ENCODE measurements at places on chromosomes 13 and 19.

DNA sequence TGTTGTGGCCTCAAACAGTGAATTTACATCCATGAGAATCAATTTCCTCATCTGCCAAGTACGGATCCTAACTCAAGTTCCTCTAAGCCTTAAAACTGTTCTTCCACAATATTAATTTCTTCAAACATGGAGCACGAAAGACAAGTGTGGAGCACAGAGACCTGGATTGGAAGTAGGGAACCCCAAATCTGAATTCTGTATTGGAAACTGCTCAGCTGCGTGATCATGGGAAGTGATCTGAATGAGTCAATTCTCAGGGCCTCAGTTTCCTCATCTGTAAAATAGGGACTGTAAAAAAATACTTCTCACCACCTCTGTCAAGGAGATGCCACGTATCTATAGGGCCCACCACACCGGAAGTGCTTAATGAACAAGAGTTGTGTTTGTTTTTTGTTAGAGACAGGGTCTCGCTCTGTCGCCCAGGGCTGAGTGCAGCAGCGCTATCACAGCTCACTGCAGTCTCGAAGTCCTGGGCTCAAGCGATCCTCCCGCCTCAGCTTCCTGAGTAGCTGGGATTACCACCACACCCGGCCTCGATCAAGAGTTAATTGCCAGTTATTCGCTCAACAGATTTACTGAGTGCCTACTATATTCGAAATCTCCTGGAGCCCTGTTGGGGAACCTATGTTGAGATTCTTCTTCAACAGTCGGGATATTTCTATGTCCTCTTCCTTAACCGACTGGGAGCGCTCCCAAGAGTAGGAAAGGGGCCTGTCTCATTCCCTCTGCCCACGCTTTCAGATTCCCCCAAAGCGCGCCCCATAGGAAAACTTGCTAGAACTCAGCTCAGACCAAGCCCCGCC is 1.6 kb downstream of the SERTAD3 start:
- DNase-seq: no peak

GRCh38 chr13:28468023-28468915 is 26.7 kb downstream of the FLT1 start:
- no peak for DNase-seq

DNA sequence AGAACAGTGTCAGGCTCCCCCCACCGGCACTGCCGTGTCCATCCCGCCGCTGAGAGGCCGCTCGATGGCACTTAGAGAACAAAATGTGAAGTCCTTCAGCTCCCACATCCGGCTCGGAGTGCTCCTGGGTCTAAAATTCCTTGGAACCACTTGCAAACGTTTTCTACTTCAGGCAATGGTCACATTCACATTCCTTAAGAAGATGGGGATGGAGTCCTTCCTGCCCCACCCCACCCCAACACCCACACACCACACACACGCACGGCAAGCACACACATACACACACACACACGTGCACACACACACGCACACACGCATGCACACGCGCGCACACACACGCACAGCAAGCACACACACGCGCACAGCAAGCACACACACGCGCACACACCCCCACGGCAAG is 83.4 kb downstream of the SOX1 start:
- no peak for DNase-seq

GRCh38 chr13:94849254-94849653 is 136.9 kb upstream of the SOX21 start:
- no peak for DNase-seq

DNA sequence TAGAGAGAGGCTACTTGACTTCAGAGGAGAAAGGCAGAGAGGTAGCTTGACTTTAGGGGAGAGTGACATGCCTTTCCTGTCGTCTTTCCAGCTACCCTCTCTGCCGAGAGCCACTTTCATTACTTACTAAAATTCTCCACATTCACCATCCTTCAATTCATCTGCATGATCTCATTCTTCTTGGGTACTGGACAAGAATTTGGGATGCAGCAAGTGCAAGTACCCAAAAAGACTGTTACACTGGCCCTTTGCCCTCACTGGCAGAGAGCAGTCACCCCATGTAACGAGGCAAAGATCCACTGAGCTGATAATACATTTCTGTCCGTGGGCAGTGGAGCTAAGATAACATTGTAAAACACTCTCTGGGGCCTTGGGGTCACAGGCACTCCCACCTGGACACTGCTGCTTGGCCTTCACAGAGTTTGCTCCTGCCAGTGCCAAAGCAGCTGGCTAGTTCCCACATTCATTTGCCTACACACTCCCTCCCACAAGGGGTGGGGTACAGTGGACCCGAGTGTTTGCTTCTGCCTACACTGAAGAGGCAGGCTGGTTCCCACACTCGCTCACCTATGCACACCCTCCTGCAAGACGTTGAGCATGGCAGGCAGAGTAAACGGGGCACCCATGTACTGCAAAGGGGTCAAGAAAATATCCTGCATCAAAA is 1276.9 kb upstream of the PCDH9 start:
- no peak for DNase-seq

DNA sequence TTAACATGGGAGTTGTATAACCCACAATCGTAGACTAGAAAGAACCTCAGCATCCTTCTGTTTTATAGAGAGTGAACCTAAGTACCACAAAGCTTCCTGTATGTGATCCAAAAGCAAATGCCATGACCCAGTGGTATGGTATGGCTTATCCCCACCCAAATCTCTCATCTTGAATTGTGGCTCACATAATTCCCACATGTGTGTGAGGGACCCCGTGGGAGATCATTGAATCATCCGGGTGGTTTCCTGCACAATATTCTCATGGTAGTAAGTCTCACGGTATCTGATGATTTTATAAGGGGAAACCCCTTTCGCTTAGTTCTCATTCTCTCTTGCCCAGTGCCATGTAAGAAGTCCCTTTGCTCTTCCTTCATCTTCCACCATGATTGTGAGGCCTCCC is 587.9 kb downstream of the LMO7 start:
- DNase-seq: no peak

- DNase-seq: no peak
Measured at GRCh38 chr13:79448413-79448812, 32.5 kb upstream of the NDFIP2 start.

DNA sequence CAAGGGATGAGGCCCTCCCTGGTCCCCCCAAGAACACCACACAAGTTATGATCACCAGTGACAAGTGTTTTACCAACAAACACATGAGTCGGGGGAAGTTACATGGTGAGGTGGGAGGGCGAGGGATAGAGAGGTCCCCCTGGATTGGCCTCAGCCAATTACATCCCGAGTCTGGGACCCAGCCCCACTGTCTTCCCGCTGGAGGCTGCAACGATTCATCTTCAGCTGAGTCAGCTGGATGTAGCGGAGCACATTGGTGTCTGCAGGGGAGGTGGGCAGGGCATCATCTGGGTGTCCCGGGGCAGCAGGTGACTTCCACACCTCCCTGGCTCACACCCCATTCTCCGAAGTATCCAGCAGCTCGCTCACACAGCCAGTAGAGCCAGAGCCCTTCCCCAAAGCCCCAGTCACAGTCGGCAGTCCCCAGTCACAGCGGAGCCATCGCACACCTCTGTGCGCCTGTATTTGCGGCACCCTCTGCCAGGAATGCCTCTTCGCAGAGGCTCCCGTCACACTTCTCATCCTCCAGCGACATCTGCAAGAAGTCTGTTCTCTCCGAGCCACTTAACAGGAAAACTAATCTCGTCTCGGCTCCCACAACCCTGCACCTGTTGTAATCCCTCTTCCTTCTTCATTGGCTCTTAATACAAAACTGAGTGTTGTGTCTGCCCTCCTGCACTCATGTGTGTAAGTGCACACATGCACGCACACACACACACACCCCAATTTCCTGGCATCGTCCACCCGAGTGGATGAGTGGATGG is 2.0 kb downstream of the TTC9B start:
- no peak for DNase-seq

DNA sequence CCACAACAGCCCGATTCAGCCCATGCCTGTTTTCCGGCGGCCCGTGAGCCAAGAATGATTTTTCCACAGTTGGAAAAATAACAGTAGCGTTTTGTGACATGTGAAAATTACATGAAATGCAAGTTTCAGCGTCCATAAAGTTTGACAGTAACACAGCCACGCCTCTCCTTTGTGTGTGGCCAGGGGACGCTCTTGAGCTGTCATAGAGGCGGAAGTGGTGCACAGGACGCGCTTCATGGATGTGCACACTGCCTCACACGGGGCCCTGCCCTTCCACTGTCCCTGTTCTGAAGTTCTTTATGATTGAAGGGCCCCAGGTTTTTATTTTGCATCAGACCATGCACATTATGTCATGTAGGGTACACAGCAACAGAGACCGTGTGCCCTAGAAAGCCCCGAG is 12.4 kb upstream of the ELAVL1 start:
- DNase-seq: no peak

- no peak for DNase-seq
Measured at GRCh38 chr13:42211704-42212464, 60.1 kb upstream of the AKAP11 start.

GRCh38 chr13:39874331-39875053 is 219.0 kb downstream of the COG6 start:
- DNase-seq: no peak

DNA sequence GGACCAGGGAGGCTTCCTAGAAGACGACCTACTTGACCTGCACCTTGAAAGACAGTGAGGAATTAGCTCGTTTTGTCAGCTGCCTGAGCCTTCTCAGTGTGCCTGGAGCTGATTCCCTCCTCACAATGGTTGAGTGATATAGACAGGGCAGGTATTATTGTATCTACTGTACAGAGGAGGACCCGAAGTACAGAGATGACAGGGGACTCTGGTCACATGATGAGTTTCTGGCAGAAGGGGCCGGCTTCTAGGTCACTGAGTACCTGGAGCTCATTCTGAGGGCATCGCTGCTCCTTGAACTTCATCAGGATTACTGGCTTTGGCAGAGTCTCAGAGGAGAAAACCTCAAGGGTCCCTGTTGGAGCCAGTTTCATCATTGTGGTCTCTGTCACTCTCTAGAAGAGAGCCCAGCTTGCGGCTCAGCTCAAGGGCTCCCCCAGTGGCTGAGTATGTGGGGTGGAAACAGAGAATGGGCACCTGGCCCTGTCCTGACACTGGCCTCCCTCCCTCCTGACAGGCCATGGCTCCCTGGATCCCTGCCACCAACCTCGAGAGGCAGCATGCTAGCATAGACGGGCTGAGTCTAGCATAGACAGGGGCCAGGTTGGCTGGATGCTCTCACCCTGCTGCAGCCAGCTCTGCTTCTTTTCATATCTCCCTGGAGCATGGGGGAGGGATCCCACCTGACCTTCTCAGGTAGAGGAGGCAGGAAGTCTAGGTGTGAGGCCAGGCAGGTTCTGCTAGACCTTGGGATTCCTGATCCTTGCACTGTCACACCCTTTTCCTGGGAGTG is 38.7 kb downstream of the NFIX start:
- no peak for DNase-seq

- DNase-seq: no peak
Measured at GRCh38 chr13:31179754-31180153, 18.1 kb upstream of the HSPH1 start.

- no peak for DNase-seq
Measured at GRCh38 chr13:67143544-67144115, 86.5 kb downstream of the PCDH9 start.

DNA sequence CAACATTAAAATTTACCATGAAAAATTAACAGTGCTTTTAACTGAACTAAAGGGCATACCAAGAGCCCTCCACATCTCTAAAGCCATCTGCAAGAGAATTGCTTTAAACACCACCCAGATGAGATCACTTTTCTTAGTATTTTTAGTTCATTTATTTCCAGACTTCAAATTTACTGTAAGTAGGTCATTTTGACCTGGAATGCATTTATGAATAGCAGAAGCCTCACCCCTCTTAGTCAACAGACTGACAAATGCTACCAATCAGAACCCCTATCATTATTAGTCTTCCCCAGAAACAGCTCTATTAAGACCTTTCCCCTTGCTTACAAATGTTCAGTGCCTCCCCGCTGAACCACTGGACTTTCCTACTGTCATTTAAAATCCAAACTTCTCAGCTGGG is 27.3 kb downstream of the RUBCNL start:
- no peak for DNase-seq

All from urinary bladder (tissue), 4 donors.